ENCODE measurements at places on chromosomes 1 and 21. TPM values are rescaled to one million over a fixed set of nuclear protein-coding genes. Genes with fewer than 3 reads are reported as not detected.

- DNase-seq: no peak
These were observed 1.4 kb downstream of the PLA2G5 start for GRCh38 chr1:20071416-20071815.

DNA sequence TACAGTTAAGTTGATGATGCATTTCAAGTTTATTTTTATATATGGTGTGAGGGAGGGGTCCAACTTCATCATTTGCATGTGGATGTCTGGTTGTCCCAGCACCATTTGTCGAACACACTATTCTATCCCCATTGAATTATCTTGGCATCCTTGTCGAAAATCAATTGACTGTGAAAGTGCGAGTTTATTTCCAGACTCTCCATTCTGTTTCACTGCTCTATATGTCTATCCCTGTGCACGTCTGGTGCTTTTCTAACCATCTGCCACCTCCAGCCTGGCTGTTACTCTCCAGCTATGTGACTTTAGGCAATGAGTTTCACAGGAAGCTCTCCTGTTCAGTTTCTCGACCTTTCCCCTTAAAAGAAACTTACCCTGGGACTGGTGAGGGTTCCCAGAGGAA is 137.1 kb upstream of the KLHDC7A start:
- DNase-seq: no peak

DNA sequence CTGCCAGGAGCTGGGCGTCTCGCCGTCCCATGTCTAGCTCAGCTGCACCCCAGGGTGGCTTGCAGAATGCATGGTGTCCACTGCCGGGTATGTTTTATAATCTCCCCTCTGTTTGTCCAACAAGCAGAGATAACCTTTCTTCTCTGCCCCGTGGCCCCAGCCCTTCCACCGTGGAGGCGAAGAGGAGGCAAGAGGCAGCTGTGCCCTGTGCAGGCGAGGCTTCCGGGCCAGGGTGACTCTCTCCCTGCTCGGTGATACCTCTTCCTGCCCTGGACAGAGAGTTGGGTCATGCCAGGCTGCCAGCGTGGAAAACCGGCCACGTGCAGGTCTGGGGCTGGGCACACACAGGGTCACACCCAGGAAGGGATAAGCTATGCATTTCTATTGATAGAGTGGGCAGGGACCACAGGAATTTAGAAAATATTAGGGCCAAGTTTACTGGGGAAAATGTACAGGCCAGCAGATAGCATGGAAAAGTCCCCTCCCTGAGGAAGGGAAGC is at the start of gene TFF2:
Gene TFF2, minus strand, starts transcription at position 68 of the 500 bp plus-strand sequence. Its CDS starts 37 bp downstream, at position 31.
- DNase-seq: peak; percentile 18

HP1BP3 gene
- 127 TPM for total RNA-seq

LMOD1 gene
- 0.31 TPM for total RNA-seq

DNA sequence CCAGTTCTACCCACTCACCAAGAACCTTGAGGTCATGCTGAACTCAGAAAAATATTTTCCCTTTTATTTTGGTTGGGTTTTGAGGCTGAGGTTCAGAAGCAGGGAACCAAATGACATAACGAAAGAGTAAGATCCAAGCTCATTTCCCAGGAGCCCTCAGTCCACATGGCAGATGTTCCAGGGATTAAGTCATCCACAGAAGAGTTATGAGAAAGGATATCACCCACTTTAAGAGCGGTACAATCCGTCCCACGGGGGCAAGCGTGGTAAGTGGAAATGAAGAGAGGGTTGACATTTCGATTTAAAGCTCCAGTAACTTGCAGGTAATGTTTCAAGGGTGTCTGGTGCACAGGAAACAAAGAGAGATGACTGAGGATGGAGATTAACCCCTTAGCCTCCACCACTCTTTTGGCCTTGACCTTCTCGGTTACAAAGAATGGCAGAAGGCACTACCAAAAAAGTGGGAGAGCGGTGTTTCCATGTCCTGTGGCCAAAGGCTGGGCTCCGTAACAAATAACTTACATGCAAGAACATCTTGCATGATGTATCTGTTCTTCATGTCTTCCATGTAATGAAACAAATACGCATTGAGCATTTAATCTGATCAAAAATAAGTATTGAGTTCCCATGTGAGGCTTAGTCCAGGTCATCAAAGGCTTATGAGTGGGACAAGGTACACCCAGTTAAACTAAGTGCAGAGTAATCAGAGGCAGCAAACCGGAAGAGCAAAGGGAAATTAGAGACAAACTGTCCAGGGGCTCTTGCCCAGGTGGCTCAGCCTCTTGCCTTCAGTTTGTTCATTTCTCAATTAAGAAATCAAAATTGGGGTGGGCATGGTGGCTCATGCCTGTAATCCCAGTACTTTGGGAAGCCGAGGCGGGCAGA is 241.4 kb downstream of the TOMM20 start:
- no peak for DNase-seq

- DNase-seq: no peak
These were observed 14.2 kb upstream of the CITED4 start for GRCh38 chr1:40876436-40876761.

DNA sequence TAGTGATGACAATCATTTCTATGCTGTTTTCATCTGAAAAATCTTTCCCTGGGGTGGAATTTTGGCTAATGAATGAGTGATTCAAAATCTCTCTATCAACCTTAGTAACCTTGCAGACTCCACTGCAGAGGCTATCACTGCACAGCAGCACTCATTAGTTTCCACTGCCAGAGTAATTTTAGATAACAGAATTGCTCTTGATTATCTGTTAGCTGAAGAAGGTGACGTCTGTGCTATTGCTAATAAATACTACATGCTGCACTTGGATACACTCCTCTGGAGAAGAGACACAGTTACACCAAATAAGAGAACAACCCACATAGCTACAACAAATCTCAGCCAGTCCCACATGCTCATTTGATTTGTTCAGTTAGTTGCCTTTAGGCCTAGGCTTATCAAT is 1348.4 kb downstream of the NCAM2 start:
- DNase-seq: no peak

- DNase-seq: peak; percentile 30
These were observed 116.8 kb downstream of the ATP6V1G3 start for GRCh38 chr1:198423673-198424072.

DNA sequence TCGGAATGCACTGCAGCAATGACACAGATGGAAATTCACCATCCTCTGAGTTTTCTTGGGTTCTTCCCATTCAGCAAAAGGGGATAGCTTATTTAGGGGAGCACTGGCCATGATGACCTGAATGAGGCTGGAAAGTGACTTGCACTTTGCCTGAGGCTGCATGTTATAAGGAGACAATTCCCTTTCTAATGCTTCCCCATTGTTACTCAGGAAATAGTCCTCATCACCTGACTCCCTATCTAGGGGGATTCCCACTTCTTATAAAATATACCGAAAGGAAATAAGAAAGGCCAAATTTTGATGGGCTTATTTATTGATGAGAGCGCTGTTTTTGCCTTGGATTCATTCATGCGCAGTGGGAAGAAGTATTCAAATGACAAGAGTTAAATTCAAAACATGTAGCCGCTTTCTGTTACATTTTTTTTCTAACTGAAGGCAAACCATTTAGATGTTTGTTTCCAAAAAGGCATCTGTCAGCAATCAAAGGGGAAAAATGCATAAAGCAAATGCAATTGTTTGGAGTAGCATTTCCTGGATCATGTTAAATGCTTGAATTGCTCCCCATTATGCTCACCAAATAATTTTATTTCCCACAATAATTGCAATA is 220.3 kb upstream of the NFIA start:
- no peak for DNase-seq

GRCh38 chr1:77253211-77253610 is 28.6 kb upstream of the AK5 start:
- no peak for DNase-seq

Data from H9 (cell line).